ENCODE measurements at places on chromosomes 5 and 9.

DNA sequence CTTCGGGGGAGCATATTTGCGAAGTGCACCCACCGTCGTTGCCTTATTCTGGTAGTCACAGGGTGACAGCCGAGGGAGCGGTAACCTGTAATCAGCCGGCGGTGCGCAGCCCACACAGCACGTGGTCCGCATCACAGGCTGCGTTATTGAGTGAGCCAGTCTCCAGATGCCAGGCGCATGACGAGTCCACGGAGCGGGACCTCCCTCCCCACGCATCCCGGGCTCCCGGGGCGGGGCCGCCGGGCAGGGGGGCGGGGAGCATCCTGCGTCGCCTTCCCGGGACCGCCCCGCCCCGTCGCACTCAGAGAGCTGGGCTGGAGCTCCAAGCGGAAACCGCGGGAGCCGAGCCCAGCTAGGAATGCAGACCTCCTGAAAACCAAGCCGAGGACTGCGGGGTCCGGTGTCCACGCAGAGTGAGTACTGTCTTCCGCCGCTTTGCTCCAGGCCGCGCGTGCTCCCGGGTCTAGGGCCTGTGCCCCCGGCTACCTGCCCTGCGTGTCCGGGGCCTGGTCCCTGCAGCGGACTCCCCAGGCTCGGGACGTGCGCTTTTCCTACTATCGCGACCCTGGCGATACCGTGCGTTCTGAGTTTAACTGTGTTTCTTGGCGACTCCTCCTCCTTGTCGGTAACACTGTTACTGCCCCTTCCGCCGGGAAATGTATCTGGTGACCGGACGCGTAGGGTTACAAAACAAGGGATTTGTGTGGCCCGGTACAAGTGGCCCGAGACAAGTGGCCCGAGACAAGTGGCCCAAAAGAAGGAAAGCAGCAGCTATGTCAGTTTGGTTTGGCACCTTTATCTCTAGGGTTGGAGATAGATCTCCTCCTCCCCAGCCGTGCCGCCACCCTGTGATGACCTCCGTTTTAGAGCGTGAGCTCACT lies 40.6 kb downstream of the CAST start:
- peak; percentile 98 for DNase-seq

DNA sequence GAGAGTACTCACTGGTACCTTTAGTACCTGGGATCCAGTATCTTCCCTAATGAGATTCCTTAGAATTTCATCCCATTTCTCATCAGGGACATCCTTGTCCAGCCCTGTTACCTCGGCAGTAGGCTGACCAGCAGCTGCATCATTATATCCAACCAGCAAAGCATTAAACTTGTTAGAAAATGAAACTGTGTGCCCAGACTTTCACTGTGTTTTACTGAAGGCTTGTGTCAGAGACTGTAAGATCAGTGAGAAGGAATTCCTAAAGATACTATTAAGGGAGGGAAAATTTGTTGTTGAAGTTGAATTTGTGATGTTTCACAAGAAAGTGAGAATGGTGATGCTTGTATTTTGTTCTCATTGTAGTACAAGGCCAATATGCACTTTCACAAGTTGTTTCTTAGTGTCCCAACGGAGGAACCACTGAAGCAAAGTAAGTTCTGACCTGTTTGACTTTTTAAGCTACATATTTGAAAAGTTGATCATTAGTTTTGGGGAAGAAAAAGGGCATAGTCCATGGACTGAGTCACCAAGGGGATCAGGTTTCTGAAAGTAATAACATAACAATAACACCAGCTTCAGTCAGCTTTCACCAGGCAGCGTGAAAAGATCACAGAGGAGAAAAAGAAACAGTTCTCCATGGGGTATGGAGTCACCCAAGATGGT lies 48.8 kb downstream of the GRAMD2B start:
- DNase-seq, result peak; percentile 76

DNA sequence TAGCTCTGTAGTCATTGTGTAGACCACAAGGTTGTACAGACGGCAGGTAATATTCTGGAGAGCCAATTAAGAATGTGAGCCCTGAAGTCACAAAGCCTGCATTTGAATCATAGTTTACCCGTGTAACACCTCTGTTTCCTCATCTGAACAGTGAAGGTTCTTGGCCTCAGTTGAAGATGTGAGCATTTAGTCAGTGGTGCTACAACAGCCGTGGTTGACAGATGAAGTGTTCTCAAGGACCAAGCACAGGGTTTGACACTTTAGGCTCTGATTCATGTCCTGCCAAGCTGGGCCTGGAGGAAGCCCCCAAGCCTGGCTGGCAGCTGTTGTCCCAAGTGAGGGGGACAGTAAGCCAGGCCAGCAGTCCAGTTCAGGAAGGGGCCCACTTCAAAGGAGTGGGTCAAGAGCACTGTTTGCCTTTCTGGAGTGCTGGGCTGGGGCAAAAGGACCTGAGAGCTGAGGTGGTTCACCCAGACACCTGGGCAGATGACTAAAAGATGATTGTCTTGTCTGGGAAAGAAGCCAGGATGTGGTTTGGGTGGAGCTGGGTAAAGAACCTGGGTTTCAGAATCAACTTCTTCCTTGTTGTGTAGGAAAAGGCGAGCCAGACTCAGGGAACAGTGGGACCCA lies 20.7 kb downstream of the FAXDC2 start:
- DNase-seq, result no peak

DNA sequence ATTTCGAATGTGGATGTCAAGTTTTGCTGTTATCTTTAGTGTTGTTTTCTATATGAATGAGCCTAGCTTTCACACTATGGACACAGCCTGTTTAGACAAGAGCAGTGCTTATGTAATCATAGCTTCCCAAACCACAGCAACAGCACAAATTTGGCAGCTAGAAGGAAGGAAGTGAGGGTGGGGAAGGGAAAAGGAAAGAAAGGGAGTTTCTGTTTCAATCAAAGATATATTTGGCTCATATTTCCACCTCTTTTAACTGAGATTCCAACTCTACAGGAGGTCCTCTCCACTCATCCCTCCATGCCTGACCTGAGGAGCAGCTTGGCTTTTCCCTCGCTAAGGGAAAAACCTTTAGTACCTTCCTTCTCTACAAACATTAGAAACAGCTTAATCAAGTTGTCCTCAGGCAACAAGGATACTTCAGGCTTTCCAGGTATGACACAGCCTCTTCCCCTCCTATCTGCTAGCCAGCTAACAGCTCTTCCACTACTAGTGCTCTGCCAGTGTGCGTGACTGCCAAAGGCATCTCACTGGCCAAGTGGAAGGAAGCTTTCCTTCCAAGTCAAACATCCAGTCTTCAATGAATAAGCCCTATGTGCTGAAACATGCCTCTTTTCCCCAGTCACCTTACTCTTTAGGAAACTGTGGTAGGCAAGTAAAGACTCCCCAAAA lies 268.6 kb upstream of the PTGER4 start:
- DNase-seq, result peak; percentile 51

DNA sequence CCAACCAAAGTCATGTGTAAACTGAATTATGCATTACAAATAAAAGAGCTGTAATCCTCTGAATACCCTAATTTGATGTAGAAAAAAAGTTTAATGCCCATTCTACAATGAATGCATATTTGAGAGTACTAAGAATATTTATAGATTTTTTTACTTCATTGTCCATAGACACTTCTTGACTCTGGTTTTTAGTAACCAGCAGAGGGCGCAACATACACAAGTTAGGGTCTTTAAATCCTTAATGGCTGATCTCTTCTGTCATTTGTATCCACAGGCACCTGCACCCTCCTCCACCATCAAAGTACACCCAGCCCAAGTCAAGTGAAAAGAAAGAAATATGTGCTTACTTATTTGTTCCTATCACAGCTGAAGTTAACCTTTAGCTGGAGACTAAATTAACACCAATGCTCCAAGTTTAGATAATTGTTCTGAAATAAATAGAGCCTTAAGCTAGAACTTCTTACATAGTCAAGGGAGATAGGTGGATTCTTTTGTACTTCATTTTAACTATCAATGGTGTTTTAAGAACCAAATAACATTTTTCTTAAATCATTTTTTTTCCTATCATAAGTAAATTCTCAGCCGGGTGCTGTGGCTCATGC lies 524.2 kb upstream of the DAB2 start:
- peak; percentile 71 for DNase-seq

DNA sequence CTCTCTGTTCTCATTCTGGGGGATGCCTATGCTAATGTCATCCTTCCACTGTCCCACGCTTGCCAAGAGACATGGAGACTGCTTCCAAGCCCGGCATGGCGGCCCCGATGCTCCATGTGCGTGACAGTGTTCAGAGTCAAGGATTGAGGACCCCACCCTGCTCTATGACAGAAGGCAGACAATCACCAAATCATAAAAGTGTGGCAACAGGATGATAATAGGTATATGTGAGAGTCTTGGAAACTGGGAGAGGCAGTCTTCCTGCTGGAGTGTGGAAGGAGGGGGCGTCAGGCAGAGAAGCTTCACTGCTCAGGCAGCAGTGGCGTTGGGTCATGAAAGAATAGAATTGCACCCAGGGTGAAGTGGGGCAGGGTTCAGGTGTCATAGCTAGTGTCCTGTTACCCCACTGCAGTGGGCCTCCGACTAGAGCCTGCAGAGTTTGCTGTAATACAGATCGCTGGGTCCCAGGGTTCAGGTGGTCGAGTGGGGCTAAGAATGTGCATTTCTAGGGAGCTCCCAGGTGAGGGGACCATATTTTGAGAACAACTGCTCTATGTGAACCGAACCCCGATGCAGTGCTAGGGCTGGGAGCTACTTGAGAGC lies 12.5 kb upstream of the GADD45G start:
- DNase-seq, result no peak

DNA sequence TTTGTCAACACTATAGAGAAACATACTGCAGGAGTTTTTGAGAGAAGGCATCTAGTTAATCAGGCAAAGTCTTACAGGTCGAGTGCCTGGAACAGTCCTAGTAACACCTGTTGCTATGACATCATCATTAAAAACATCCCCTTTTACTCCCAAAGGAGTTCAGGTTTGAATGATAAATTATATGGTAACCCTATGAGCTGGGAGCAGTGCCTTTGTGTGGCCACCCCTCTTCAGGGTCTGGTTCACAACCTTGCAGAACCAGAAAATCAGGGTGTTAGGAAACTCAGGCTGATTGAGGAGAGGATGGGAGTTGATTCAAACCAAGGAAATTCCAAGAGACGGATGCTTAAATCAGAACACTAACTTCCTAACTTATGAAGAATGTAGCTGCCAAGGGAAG lies 179.1 kb upstream of the RASEF start:
- no peak for DNase-seq

GRCh38 chr5:98899456-98899855 lies 29.4 kb downstream of the CHD1 start:
- no peak for DNase-seq

GRCh38 chr5:62011089-62011664 lies 294.8 kb upstream of the KIF2A start:
- DNase-seq, result no peak

DNA sequence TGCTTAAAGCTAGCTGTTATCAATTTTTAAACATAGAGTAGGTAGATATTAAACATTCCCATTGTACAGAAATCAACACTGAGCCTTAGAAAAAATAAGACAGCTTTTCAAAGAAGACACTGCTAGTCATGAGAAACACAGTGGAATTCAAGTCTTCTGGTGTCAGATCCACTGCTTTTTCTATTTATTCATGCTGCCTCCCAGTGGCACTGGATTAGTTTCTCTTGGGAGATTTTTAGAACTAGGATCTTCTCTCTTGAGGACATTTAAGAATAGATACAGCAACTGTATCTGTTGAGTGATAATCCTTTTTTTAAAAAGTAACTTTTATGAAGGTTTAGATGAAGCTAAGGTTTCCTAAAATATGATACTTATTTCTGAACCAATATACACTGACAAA lies 1635.4 kb upstream of the C9orf72 start:
- no peak for DNase-seq

- DNase-seq, result no peak
These were observed 9.8 kb upstream of the ZDHHC11 start for GRCh38 chr5:860506-861150.

- DNase-seq, result no peak
These were observed 240.4 kb downstream of the GLIS3 start for GRCh38 chr9:4059437-4059836.

DNA sequence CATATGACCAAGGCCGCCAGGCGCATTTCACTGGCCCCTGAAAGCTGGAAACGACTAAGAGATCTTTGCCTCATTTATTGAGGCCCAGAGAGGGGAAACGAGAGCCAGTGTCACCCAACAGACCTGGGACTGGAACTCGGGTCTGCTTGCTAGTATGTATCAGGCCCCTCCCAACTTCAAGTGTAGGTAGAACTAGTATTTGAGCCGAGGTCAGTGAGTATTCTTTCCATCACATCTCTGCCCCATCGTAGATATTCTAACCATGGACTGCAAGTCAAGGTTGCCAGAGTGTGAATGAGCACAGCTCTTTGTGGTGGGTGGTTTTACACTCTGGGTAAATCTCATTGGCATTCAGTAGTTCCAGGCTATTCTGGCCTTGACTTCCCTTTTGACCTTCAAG lies 42.2 kb downstream of the GPR107 start:
- no peak for DNase-seq

DNA sequence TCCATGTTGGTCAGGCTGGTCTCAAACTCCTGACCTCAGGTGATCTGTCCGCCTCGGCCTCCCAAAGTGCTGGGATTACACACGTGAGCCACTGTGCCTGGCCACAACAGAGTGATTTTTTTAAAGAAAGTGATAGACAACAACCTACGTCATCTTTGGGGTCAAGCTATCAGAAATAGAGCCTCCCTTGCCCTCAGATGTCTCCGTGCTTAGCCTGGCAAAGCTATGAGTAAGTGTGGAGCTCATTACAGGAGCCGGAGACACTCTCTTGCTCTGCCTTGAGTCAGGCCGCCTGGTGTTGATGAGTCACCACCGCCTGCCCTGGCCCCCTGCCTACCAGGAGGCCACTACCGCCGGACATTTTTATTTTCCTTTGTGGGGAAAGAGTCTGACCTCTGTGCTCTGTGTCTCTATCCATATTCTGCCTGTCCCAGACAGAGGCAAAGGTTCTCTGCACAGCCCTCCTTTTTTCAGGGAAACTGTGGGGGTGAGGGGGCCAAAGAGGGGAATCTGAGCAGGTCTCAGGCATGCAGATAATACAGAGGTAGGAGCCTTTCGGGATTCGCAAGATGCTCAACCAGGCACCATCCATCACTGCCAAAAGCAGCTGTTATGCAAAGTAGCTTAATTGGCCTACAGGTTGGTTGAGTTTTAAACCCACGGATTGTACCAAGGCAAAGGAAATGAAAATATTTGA lies 123.7 kb upstream of the CPEB4 start:
- peak; percentile 96 for DNase-seq

GRCh38 chr5:125109293-125109692 lies 362.9 kb upstream of the ZNF608 start:
- DNase-seq, result no peak

DNA sequence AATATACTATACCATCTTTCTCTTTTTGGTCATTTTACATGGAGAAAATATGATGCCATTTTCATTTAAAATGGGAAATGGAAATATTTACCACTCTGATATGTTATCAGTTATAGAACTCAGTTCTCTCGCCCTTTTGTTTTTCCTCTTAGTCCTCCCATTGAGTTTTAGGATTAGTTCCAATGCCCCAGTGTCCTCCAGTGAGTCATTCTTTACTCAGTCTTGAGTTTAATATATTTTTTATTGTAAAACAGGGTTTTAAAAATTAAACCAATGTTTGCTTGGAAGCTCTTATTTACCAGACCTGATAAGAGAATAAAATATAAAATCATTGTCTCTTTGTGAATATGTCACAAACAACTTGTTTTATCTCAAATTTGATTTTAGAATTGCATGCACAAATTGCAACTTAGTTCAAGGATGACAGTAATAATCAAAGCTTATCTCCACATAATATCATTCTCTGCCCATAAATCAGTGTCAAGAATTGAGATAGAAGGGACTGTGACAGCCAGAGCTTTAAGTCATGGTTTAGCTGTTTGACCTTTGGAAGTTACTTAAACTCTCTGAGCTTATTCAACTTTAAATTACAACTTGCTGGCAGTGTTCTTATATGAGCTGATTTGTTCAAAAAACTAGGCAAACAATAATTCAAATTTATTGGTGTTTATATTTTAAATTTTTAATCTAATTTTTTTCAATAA lies 166.4 kb downstream of the PAM start:
- no peak for DNase-seq
